ENCODE measurements at places on chromosomes 11 and 22. TPM values are rescaled to one million over a fixed set of nuclear protein-coding genes. Genes with fewer than 3 reads are reported as not detected.

Gene SLC22A8
- not detected for total RNA-seq

DNA sequence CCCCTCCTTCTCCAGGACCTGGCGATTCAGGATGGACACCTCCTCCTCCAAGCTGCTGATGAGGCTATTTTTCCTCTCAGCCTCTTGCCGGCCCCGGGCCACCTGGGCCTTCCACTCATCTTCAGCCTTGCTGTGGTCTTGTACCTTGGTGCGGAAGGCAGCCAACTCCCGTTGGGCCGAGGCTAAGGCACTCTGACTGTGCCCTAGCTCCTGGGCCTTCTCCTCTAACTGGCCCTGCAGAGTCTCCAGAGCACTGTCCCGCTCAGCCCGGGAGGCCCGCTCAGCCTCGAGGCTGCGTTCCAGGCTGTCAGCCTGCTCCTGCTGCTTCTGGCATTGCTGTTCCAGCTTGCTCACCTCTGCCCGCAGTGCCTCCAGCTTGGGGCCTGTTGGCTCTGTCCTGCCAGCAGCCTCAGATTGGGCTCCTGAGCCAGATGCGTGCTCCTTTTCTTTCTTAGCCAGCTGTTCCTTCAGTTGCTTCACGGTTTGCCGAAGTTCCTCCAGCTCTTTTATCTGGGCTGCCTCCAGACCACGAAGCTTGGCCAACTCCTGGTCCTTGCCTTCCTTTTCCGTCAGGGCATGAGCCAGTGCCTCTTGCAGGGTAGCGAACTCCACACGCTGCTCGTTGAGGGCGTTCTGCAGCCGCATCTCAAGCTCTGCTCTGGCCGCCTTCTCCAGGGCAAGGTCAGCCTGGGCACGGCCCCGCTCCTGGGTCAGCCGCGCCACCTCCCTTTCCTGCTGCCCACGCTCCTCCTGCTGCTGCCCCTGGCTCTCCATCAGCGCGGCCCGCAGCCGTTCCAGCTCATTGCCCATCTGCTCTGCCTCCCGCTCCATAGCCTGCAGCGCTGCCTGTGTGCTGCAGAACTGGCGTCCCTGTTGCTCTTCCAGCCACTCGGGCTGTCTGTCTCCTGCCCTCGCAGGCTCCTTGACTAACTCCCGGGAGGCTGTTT, 15.3 kb downstream of the IL18BP start:
- no peak for DNase-seq

GRCh38 chr11:36261094-36261493, 28.1 kb downstream of the COMMD9 start:
- no peak for DNase-seq

- DNase-seq = no peak
These were observed 5.0 kb upstream of the MUC6 start for GRCh38 chr11:1041471-1041870.

DNA sequence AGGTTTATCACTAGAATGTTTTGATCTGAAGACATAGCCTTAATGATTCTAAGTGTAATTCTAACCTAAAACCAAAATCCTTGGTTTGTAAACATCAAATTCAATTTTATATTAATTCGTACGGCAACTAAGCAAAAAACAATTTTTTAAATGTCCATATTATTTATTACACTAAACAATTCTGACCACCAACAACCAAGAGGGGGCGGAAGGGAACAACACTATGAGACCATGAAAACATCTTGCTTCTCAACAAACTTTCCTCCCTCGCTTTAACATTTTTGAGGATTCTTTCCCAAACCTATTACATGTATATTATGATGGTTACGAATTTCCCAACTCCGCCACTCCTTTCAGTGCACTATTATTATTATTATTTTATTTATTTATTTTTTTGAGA, 6.5 kb upstream of the UCP2 start:
- DNase-seq = no peak

- no peak for DNase-seq
These were observed 918 bp downstream of the CHORDC1 start for GRCh38 chr11:90221803-90222458.

Gene ZP1
- not detected for total RNA-seq

DNA sequence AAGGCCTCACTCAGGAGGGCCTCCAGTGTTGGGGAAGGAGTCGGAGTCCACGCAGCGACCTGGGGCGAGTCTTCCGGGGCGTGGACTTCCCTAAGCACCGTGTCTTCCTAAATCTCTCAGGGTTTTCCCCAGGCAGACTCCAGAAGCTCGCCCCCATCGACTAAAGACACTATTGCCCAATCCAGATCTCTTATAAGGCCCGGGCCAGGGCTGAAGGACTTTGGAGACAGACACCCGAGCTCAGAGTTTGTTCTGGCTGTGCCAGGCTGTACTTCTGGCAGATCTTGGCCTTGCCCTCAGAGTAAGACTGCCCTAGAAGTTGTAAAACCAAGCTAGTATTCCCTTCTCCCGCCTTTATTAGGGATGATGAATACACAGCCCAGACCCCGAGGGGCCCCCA, 191.4 kb downstream of the BUD13 start:
- no peak for DNase-seq

- no peak for DNase-seq
These were observed 327.8 kb downstream of the MIAT start for GRCh38 chr22:26985206-26985605.
